ENCODE measurements at places on chromosomes 6 and 20. TPM values are rescaled to one million over a fixed set of nuclear protein-coding genes. Genes with fewer than 3 reads are reported as not detected.
A peak's percentile ranks its signal among the peaks of the same experiment; 100 is the strongest.

- no peak for DNase-seq
These were observed 11.2 kb upstream of the IP6K3 start for GRCh38 chr6:33757906-33758305.

AP5S1 gene
- total RNA-seq, result 13.8 TPM

BANF2 gene
- not detected for total RNA-seq

- no peak for DNase-seq
These were observed 3.0 kb downstream of the FNDC11 start for GRCh38 chr20:63556873-63557478.

DAAM2 gene
- total RNA-seq, result not detected

DNA sequence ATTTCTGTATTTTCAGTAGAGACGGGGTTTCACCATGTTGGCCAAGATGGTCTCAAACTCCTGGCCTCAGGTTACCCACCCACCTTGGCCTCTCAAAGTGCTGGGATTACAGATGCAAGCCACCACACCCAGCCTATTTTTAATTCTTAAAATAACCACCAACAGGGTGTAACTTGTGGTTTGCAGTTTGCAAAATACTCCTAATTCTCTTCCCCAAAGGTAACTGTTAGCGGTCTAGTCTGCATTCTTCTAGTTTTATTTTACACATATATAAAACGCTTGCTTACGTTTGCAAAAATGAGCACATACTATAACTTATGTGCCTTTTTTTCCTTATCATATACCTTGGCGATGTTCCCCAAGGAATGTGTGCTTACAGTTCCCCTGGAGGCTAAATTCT lies 25.6 kb upstream of the CHMP4B start:
- DNase-seq, result no peak

NKAIN4 gene
- not detected for total RNA-seq

MYT1 gene
- total RNA-seq, result not detected

ECT2L gene
- total RNA-seq, result not detected

GRCh38 chr6:744666-745353 lies 51.9 kb upstream of the EXOC2 start:
- DNase-seq, result no peak

HACE1 gene
- 15.6 TPM for total RNA-seq

DNA sequence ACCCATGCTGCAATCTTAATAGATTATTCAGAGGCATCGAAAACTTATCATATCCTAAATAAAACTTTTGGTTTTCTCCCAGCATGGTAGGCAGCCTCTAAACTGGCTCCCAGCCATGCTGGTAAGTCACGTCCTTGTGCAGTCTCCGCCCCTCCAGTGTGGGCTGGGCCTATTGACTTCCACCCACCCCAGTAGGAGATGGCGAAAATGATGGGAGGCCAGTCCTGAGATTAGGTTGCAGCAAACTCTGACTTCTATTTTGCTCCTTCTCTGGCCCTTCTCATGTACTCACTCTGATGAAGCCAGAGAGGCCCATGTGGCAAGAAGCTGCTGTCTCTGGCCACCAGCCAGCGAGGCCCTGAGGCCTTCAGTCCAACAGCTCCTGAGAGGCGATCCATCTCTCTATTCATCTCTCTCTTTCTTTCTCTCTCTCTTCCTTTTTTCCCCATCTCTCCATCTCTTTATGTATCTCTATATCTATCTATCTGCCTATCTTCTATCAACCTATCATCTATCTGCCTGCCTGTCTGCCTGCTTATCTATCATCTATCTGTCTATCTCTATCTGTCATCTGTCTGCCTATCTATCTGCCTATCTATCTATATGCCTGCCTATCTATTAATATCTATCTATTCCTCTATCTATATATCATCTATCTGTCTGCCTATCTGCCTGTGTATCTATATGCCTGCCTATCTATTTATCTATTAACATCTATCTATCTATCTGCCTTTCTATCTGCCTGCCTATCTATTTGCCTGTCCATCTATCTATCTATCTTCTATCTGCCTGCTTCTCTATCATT lies 52.7 kb upstream of the STX16 start:
- no peak for DNase-seq

DNA sequence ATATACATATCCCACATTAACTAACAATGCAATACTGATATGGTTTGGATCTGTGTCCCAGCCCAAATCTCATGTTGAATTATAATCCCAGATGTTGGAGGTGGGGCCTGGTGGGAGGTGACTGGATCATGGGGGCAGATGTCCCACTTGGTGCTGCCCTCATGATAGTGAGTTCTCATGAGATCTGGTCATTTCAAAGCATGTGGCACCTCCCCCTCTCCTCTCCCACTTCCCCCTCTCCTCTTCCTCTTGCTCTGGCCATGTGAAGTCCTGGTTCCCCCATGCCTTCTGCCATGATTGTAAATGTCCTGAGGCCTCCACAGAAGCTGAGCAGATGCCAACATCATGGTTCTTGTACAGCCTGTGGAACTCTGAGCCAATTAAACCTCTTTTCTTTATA lies 71.2 kb downstream of the FYN start:
- no peak for DNase-seq

KIAA0408 gene
- 9.9 TPM for total RNA-seq

- DNase-seq, result no peak
These were observed 118.7 kb downstream of the OPRM1 start for GRCh38 chr6:154157706-154158105.

DNA sequence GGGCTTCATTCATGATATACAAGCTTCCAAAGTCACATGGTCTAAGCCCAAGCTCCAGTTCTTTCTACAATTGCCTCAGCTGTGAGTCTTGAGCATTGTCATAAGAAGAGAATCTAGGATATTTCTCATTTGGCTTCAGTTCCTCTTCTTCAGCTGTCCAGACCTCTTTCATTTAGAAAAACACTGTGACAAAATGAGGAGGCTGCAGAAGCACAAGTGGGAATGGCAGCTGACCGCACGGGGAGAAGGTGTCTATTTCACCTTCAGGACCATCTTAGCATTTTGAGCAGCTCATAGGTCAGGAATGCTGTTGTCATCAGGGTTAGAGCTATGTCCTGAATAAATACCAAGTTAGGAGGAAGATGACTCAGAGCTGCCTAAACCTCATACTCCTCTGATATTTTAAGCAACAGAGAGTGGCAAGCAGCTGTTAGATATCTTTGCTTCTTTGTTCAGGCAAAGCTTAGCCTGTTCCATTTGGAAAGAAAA lies 390.1 kb upstream of the CITED2 start:
- DNase-seq, result no peak

- DNase-seq, result peak; percentile 86
These were observed 46.3 kb downstream of the MCM8 start for GRCh38 chr20:5996765-5997164.

SLC24A3 gene
- total RNA-seq, result not detected

Measured in activated CD8-positive, alpha-beta memory T cell treated with anti-CD3 and anti-CD28 coated beads, Interleukin-2, amount 10 ng/mL, durations not matched to agents 7 days and 5 days (primary cell).